ENCODE measurements at places on chromosomes 6 and 20. TPM values are rescaled to one million over a fixed set of nuclear protein-coding genes. Genes with fewer than 3 reads are reported as not detected.
A peak's percentile ranks its signal among the peaks of the same experiment; 100 is the strongest.

SLC32A1 gene
- not detected for total RNA-seq

OR2H2 gene
- total RNA-seq, result not detected

- peak; percentile 85 for DNase-seq
These were observed 176.4 kb upstream of the BMP2 start for GRCh38 chr20:6590891-6591637.

GRCh38 chr6:388202-388903, 3.2 kb upstream of the IRF4 start:
- no peak for DNase-seq

DNA sequence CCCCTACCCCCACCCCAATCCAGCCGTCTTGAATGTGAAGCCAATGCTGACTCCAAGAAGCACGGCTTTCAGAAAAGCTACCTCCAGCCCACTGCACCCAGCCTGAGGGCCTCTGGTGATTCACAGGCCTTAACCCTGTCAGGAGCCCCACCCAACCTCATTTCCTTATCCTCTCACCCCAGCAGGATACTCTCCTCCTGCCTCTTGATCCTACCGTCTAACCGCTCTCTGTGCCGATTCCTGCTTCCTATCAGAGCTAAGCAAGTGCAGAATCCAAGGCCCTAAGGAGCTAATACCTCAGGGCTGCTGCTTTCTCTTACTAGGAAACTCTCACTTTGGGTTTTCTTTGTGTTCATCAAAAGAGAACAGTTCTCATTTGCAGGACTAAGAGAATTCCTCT, 47.2 kb downstream of the TRERF1 start:
- peak; percentile 96 for DNase-seq

DNA sequence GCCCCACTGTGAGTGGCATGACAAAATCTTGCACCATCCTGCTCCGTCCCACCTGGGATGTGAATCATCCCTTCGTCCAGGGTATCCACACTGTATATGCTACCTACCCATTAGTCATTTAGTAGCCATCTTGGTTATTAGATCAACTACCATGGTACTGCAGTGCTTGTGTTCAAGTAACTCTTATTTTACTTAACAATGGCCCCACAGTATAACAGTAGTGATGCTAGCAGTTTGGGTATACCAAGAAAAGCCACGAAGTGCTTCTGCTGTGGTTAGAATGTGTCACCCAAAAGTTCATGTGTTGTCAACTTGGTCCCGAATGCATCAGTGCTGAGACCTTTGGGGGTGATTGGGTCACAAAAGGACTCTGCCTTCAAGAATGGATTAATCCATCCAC, 11.7 kb downstream of the OSER1 start:
- DNase-seq, result peak; percentile 48

- DNase-seq, result no peak
These were observed 184.3 kb downstream of the TAF4 start for GRCh38 chr20:61881416-61881815.

Measured in M059J (cell line).